ENCODE measurements at places on chromosomes 3 and 15.

DNA sequence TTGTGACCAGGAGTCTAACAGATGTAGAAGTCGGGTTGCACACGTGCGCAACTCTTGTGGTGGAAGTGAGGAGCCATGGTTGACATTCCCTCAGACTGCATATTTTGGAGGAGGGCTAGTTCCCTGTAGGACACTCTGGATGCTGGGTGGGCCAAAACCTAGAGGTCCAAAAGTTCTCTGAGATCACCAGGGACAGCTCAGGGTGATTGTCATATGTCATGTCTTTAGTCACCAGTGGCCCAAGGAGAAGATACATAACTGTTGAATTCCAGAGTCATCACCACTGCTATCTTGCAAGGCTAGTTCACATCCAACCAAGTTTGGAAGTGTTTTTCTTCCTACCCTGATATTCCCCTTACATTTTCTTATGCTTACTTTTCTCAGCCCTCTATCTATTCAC is 95.2 kb upstream of the C3orf80 start:
- DNase-seq, result no peak

- DNase-seq, result no peak
Measured at GRCh38 chr3:69791106-69791505, 51.8 kb downstream of the MITF start.

GRCh38 chr15:61376961-61377360 is 147.9 kb upstream of the RORA start:
- no peak for DNase-seq

GRCh38 chr3:100023150-100023549 is 91.2 kb downstream of the FILIP1L start:
- no peak for DNase-seq

- DNase-seq, result no peak
Measured at GRCh38 chr3:133835418-133835743, 29.8 kb downstream of the SRPRB start.

DNA sequence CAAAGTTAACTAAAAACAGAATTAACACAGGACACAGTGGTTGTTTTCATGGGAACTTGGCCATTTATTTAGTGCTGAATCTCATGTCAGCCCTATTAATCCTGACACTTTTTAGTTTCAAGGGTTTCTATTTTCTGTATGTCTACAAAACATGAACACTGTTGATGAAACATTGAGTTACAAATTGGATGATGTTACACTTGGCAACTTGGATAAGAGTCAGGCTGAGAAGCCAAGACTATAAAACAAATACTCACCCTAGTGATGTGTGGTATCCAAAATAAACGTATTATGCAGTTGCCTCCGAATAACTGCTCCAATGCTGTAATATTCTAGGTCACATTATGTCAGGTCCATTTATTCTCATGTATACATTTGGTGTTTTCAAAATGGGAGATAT is 349.6 kb downstream of the ZIC1 start:
- no peak for DNase-seq

DNA sequence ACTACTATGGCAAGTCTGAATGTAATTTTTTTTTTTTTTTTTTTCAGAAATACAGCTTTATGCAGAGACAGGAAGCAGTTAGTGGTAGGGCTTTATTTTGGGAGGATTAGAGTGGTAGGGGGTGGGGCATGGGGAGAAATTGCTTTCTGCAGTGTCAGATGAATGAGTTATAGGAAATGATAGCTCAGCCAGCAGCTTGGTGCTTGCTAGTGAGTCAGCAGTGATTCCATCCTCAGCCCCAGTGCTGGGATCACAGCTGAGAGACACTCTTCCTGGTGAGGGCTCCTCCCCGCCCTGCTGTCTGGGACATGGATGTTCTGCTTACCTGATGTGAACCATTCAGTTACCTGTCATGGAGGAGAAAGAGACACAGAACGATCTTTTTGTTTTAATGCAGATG is 39.6 kb downstream of the SEMA6D start:
- no peak for DNase-seq

DNA sequence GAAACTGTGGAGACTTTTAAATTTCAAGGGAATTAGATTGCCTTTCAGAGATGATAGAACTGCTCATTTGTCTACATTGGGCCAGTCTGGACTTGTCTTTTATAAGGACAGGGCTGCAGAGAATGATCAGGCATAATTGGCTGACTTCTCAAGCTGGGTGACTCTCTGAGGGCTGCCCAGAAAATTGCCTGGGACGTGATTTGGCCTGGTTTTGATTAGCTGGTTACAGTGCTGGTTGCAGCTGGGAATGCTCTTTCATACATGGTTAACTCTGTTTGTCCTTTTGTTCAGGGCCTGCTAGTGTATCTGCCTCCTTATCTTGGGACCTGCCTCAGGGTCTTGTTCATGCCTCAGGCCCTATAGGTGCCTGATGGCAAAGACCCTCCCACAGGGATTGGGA is 245.6 kb downstream of the CLSTN2 start:
- no peak for DNase-seq

DNA sequence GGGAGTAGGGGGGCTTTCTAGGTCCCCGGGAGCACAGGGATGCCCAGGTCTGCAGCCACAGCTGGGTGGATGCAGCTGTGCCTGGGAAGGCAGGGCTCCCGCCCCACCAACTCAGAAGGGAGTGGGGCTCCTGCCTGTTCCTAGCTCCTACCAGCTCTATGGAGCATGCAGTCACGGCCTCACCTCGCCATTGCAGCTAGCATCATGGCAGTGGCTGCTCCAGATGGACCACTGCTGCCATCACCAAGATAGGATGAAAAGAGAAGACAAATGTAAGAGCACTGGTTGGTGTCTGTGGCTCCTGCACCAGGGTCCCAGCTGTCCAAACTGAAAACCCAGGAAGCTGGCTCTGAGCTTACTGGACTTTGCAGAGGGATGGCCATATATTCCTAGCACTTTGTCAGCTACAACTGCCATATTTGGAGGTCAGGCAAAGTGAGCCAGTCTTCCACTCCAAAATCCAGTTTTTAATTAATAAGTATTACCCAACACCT is 3.0 kb upstream of the LIMD1 start:
- no peak for DNase-seq

- DNase-seq, result no peak
Measured at GRCh38 chr3:124256156-124256555, 264.2 kb upstream of the ROPN1 start.

GRCh38 chr3:178676942-178677790 is 140.9 kb downstream of the KCNMB2 start:
- no peak for DNase-seq

DNA sequence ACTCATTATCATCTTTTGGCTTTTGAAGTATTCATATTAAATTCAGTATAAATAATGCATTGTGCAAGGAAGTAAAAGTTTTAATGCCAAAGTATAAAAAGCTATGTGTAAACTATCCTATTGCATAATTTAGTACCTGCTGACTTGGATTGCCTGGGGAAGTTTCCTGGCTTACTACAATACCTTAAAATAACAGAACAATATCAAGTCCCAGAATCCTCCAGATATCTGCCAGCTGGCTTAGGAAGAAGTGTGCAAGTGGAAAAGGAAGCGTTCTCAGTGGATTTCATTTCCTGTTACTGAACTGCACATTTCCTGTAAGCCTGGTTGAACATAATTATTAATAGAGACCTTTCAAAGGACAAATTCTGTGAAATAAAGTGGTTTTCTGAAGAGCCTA is 236.7 kb downstream of the ADAMTSL3 start:
- no peak for DNase-seq

DNA sequence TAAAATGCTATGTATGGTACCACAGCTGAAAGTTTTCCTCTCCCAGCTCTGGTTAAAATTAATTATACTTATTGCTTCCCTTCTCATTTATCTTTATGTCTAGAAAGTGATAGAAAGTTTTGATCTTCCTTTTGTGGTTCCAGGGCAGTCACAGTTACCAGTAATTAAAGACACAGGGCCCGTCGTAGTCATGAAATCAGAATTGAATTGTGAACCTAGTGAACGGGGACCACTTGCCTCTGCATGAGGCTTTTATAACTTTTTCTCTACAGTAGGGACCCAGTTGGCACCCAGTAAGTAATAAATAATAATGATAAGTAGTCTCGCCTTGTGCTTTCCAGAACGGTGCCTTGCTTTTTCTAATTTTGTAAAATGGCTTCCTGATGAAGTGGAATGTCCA is 231.7 kb upstream of the SATB1 start:
- DNase-seq, result no peak

DNA sequence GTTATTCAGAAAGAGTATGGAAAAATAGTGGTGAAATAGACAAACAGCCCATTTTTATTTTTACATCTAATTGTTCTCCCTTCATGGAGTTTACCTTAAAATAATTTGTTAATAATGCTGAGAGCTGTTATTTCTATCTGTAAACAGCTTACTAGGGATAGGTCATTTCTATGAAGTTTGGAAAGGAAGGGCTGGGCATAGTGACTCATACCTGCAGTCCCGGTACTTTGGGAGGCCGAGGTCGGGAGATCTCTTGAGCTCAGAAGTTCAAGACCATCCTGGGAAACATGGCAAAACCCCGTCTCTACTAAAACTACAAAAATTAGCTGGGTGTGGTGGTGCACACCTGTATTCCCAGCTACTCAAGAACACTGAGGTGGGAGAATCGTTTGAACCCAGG is 624.3 kb upstream of the LMCD1 start:
- no peak for DNase-seq

- DNase-seq, result no peak
Measured at GRCh38 chr3:101513419-101513986, 491 bp upstream of the SENP7 start.

- no peak for DNase-seq
Measured at GRCh38 chr15:65904301-65904700, 35.0 kb downstream of the RAB11A start.

DNA sequence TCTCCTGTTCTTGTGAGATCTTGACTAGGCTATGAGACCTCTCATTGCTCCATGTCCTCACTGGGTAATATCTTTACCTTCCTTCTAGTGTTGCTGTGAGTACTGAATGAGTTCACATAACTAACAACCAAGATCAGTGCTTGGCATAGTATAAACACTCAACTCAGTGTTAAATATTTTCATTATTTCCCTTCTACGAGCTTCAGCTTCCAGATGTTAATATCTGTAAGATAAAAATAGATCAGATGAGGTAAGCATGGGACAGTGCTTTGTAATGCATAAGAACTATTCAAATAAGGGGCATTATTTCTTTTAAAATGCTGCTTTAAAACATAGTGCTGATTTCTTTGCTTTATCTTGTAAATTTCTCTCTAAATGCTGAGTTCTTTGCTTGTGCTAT is 130.8 kb downstream of the DIPK2A start:
- no peak for DNase-seq

DNA sequence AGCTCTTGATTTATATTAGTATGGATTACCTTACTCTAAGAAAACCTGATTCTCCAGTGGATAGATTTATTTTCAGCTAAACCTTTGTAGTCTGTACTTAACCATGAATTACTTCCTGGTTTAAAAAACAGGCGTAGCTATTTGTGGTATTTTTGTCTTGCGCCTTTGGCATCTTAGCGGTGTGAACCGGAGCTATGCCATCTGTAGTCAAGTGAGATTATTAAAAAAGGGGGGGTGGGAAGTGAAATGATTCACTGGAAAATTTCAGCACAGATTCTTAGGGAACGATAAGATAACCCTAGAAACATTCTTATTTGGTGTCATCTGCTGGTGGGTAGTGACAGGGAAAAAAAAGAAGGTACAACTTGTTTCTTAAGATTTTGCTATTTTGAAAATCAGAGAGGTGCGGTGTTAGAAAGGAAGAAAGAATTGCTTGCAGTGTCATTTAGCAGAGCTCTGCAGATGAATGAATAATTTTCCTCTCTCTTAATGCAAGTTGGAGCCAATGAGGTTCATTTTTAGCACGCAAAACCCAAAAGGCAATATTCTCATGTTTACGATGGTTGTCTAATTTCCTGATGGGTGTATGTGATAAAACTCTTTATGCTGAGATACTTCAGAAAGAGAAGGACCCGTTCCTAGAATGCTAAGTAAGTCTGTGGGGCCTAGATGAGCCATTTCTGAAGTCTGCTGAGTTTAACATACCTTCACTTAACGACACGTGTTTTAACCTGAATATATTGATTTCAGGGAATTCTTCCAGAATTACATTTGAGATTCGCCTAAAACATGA is 44.0 kb downstream of the PSMD6 start:
- no peak for DNase-seq

All from activated naive CD4-positive, alpha-beta T cell treated with anti-CD3 and anti-CD28 coated beads, Interleukin-2, amount 50 U/mL, for 16 hours (primary cell).